Activated T-cell treated with anti-CD3 and anti-CD28 coated beads, Interleukin-2, amount 50 U/mL, for 1 hour (primary cell): ENCODE measurements at places on chromosomes 3 and 15.

GRCh38 chr3:86104154-86104553 lies 886.8 kb downstream of the VGLL3 start:
- DNase-seq = no peak

DNA sequence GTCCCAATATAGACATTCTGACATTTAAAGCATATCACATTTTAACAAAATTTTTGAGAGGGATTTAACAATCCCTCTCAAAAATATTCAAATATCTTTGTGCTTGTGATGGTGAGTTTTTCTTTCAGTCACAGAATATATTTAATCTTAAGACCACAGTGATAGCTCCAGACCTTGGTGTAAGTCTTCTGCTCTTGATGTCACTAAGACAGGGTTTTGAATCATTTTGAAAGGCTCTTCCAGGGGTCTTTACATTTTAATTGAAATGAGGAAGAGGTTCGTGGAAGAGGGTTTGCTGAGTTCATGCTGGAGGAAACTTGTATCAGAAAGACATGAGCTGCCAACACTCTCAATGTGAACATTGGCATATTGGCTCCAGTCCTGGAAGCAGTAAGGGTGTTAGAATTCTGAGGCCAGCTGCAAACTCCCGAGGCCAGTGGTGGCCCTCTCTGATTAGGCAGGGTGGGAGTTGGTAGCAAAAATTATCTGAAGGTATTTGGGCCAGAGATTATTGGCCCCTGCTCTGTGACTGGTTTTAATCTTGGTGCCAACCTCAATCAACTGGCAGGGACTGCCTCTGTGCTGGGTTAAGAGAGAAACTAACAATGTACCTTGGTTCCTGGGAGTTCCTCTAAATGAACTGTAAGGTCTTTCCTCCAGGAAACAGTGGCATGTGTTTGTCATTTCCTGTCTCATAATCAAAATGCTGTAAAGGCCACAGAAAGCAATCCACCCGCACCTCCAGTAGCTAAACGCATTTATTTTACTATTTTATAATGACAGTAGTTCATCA lies 5.3 kb downstream of the POU1F1 start:
- DNase-seq = no peak

- peak; percentile 39 for DNase-seq
These were observed 2.4 kb downstream of the ARHGEF3 start for GRCh38 chr3:56799251-56799882.

DNA sequence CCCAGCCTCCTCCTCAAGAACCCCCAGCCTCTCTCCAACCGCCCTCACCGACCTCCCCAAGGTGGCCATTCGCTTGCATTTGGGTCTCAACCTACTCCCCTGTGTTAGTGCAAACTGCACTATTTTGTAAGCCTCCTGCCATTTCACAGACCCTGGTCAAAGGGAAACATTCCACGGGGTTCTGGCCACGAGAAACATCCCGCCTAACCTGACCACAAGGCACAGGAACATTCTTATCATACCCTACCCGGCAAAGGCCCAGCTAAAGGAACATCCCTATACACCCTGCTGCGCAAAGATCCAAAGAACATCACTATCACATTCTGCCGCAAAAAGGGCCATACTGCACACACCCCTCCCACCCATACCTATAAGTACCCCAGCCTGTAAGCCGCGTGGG lies 22.9 kb downstream of the RPSA start:
- no peak for DNase-seq

GRCh38 chr3:117278424-117279190 lies 569.0 kb downstream of the TUSC7 start:
- no peak for DNase-seq

DNA sequence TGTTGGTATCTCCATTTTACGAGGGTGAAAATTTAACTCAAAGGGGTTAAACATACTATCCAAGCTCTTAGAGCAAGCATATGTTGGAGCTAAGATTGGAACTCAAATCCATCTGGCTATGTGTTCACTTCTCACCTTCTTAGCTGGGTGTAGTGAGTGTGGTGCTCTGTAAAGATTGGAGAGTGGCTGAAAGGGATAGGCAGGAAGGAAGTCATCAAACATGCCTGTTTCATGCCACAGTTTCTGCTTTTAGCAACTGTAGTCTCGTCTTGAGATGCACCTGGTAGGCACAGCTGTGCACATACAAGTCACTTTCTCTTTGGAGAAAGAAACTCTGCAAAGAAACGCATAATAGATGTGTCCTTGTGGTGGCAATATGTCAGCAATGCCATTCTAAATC lies 189.1 kb upstream of the MDFIC2 start:
- DNase-seq = no peak

DNA sequence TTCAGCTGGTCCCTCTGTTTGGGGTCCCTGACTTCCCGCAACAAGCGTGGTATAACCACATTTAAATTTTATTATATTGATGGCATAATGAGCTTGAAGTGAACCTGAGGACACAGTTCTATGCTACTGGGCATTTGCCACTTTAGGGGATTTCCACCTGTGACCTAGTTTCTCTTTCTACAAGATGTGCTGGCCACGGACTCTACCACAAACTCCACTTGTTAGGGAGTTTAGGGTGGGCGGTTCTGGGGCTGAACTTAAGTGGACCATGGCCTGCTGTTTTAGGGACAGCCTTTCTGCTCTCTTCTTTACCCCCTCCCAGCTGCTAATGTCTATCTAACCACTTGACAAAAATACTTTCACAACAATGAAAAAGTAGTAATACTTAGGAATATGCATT lies 1199.1 kb downstream of the SI start:
- DNase-seq = no peak

GRCh38 chr3:33137691-33138090 lies 23.9 kb downstream of the CRTAP start:
- no peak for DNase-seq

- no peak for DNase-seq
These were observed 218.3 kb downstream of the FHIT start for GRCh38 chr3:61032991-61033390.

- DNase-seq = no peak
These were observed 124.4 kb upstream of the FOXB1 start for GRCh38 chr15:59879506-59880265.

DNA sequence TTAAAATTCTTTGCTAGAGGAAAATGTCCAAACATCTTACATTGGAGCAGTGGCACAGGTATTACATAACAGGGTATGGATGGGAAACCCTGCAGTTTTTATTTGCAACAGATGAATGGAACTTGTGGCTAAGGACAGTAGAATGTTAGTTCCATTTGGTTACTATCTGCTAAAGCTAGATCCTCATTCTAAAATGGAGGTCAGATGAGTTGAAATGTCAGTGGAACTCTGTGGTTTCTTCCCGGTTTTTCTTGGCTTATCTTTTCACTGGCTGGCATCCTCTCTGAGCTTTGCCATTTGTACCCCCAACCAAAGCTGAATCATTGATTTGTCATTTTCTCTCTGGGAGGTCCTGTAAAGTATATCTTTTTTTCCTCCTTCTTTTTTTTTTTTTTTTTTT lies 68.9 kb downstream of the ARMC8 start:
- DNase-seq = no peak

- DNase-seq = no peak
These were observed 31.9 kb downstream of the TRAK1 start for GRCh38 chr3:42123012-42123581.

DNA sequence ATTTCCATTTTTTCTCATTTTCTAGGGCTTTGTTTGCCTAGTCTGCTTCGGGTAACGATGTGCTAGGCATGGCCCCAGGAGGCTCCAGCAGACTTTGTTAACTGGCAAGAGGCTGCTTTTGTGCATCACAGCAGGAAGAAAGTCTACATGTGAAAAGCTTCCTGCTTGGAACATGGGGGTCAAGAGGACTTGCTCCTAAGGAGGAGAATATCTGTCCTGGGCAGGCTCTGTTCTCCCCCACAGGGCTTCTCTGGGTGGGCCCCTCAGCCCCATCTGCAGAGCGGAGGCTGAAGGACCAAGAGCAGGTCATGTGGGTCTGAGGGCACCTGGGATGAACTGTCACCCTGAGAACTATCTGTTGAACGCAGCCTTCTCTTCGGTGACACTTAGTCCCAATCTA lies 94.7 kb downstream of the CCNL1 start:
- no peak for DNase-seq

- DNase-seq = no peak
These were observed 171.5 kb downstream of the LRTM1 start for GRCh38 chr3:54756330-54756731.

DNA sequence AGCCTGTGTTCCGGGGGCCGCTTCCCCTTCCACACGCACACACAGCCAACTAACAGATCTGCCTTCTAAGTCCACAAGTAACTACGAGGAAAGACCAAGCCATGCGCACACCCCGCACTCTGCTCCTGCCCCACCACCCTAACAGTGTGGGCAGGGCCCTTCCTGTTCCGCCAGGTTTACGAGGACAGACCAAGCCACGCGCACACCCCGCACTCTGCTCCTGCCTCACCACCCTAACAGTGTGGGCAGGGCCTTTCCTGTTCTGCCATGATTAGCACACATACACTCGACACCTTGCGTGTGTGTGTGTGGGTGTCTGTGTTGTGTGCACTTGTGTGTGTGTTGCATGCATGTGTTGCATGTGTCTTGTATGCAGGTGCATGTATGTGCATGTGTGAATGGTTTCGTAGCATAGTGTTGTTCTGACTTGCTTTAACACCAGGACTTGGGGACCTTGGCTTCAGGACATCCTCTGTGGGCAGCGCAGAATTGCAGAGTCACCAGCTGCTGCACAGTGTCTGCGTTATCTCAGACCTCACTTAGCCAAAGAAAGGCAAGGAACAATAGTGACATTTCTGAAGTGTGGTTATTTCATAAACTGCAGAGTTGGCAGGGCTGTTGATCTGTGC lies 114.4 kb downstream of the CHSY1 start:
- no peak for DNase-seq

- DNase-seq = no peak
These were observed 254.1 kb downstream of the UACA start for GRCh38 chr15:70509282-70509662.

GRCh38 chr3:184525337-184526087 lies 36.1 kb upstream of the EPHB3 start:
- DNase-seq = peak; percentile 34

DNA sequence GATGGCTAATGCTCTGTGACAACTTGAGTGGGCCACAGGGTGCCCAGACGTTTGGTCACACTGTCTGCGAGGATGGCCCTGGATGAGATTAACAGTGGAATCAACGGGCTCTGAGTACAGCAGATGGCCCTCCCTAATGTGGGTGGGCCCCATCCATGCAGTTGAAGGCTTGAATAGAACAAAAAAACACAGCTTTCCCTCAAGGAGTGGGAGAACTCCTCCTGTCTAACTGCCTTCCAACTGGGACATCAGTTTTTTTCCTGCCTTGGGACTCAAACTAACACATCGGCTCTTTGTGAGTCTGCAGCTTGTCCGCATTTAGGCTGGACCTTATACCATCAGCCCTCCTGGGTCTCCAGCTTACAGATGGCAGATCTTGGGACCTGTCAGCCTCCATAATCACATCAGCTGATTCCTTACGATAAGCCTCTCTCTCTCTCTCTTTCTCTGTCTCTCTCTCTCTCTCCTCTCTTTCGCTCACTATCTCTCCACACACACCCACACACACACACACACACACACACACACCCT lies 20.8 kb downstream of the FAM174B start:
- no peak for DNase-seq

DNA sequence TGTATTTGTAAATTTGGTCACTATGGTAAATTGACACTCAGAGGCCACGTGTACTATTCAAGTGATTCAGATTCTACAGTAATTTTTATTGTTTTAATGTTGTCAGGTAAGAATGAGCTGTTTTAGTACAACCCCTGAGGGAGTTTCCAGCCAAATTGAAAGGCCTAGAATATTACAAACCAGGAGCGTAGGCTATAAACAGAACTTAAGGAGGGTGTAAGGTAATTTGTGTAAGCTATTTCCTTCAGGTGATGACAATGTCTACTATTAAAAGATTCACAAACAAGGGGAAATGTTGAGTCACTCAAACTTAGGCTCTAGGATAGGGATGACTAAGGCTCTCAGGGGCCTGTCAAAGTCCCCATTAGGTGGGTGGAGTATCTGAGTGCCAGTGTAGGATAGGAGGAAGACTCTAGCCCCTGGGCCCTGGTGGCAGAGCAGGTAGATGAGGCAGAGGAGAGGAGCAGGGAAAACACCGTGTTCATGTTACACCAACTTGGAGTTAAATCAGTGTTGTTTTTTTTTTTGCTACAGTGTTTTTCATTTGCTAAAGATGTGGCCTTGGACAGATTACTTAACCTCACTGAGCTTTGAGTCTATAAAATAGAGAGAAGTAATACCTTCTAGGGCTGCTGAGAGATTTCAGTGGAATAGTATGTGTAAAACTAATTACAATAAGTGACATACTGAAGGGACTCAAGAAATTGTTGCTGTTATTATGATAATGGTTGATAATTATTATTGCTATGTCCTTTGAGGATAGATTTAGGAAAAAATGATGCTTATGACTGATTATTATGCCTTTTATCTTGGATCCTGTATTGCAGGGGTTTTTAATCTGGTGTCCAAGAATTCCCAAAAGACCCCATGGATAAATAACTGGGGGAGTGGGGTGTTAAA lies 10.3 kb downstream of the TM4SF1 start:
- no peak for DNase-seq

DNA sequence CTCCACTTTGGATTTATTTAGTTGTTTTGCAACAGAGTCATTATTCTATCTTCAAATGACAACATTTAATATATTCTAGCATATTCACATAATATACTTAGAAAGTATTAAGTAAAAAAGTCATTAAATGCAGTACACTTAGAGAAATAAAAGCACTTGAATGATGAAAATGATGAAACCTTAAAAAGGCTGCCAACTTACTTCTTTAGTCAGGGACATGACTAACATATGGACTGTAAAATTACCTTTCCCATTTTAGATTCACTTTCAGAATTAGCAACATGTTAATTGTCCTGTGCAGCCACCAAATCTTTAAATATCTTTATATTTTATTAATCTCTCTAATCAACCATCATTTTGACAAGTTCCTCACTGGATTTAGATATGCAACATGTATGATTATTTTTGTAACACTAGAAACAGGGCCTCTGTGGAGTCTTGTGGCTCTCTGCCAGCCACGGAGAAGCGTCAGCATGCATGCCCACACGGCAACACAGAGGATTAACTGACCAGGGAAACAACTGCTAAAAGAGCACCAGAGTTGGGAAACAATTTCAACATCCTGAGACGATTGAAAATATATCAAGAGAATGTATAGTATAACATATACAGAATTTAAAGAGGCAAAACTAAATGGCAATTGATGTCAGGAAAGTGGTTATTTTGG lies 95.7 kb downstream of the ANO10 start:
- no peak for DNase-seq
